ENCODE measurements at places on chromosomes 11 and 22.

- DNase-seq: no peak
These were observed 120.1 kb upstream of the OR9Q1 start for GRCh38 chr11:57903441-57904123.

GRCh38 chr22:46349681-46350080 lies 14.2 kb downstream of the TRMU start:
- DNase-seq: no peak

- DNase-seq: peak; percentile 81
These were observed 386.2 kb downstream of the TENM4 start for GRCh38 chr11:79054636-79055035.

GRCh38 chr11:71431271-71431670 lies 16.9 kb downstream of the DHCR7 start:
- DNase-seq: no peak

GRCh38 chr11:12362857-12363256 lies 14.5 kb upstream of the PARVA start:
- no peak for DNase-seq

GRCh38 chr11:31830406-31830805 lies 19.3 kb upstream of the PAX6 start:
- no peak for DNase-seq

DNA sequence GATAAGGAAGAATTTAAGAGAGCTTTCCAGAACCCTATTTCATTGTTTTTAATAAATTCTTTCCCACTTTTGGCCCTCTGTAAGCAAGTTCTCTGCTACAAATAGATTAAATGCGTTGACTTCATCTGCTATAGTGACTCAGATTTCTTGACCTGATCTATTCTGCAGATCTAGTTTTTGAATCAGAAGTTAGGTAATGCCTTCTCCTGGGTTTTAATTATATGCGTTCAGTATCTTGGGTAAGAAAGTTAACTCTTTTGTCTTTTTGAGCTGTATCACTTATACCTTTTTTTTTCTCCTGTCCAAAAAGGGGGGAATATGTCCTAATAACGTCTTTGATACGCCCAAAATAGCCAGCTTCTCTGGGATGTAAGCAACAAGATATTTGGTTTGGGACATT lies 2.4 kb upstream of the HEPHL1 start:
- peak; percentile 56 for DNase-seq

DNA sequence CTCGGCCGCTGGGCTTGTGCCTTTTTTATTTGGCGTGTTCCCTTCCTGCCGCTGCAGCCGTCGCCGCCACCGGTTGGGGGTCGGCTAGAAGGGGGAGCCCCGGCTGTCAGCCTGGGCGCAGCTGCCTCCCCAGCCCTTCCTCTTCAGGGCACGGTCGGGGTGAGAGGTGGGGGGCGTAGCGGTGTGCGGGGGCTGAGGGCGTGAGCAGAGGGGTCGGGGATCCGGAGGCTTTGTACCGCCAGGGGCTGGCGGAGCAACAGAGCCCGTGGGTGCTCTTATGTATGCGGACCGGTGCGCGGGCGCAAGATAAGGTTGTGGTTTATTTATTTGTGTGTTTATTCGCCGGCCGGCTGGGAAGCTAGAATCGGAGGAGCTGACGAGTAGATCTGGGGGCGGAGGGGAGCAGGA lies 477 bp downstream of the ZBTB16 start:
- DNase-seq: no peak

- DNase-seq: peak; percentile 65
These were observed 117.5 kb downstream of the WNT7B start for GRCh38 chr22:45859231-45860161.

DNA sequence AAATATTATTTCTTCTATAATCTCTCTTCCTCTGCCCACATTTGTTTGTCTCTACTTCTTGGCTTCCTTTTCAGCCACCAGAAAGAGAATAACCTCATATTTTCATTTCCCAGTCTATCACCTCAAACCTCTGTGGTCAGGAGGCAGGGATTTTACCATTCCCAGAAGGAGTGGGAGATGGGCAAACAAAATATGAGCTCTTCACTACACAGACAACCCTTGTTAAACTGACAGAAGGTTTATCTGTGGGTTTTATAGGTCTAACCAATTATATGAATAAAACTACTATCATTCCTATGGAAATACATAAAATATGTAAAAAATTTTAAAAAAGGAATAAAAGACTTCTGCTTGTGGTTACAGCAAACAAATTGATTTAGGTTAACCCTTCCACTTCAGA lies 160.0 kb upstream of the TRPC6 start:
- no peak for DNase-seq

- no peak for DNase-seq
These were observed 91.0 kb downstream of the TMPRSS5 start for GRCh38 chr11:113615098-113615497.

GRCh38 chr11:12070446-12071267 lies 39.7 kb upstream of the MICAL2 start:
- no peak for DNase-seq

DNA sequence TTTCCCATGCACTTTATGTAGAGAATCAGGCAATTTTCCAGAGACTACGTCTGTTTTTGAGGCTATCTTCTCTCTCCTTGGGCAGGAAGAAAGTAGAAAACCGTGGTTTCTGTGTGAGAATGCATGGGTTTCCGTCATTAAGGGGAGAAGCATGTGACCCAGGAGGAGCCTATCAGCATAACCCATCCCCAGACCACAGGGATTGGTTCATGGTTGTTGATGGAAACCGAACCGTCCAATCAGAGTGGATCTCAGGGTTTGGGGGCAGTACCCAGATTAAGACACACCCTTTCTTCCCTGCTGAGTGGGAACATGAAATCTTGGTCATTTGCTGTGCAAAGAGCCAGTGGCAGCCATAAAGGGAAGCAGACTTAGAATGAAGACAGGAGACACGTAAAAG lies 517.8 kb downstream of the MN1 start:
- no peak for DNase-seq

DNA sequence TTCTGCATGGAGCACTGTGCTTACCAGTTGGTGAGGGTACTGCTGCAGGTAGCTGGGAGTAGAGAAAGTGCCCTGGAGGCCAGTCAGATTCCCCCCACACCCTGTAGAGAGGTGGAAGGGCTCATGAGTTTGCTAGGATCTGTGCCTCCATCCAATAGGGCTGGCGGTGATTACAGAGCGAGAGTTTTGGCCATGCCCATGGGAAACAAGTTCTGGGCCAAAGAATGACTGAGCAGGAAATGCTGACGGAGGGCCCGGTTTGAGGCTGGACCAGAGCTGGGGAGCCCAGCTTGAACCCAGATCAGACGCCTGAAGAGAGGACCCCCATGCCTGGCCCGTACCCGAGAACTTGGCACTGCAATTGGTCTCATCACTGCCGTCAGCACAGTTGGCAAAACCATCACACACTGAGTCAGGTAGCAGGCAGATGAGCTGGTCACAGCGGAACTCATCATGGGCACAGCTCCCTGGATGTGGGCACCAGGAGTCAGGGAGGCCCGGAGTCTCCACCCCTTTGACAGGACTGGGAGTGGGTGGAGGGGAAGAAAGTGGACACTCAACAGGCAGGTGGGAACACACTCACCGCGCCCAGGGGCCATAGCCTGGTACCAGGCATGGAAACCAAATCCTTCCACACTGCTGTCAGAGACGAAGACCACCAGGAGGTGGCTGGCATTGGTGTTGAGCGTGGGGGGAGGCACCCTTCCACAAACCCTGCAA lies 2.1 kb downstream of the MFRP start:
- DNase-seq: no peak
